ENCODE measurements at places on chromosomes 2 and 18.

DNA sequence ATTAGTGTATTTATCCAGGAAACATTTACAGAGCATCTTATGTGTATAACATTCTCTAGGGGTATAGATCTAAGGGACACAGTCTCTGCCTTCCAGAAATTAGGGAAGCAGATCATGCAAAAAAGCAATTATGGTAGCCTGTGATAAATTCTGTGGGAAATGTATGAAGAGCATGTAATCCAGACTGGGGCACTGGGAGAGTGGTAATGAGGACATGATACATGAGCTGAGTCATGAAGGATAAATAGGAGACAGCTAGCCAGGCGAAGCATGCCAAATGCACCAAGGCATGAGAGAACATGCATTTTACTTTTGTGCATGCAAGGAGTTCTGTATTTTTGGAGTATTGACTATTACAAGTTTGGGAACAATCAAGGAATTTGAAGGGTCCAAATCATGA is 8.9 kb upstream of the RPRM start:
- no peak for DNase-seq

- DNase-seq, result no peak
These were observed 58.3 kb downstream of the RDH14 start for GRCh38 chr2:18502142-18502541.

- no peak for DNase-seq
These were observed 148.0 kb upstream of the SLC14A2 start for GRCh38 chr18:45467293-45467692.

- no peak for DNase-seq
These were observed 69.1 kb upstream of the DNAJC10 start for GRCh38 chr2:182646763-182647498.

DNA sequence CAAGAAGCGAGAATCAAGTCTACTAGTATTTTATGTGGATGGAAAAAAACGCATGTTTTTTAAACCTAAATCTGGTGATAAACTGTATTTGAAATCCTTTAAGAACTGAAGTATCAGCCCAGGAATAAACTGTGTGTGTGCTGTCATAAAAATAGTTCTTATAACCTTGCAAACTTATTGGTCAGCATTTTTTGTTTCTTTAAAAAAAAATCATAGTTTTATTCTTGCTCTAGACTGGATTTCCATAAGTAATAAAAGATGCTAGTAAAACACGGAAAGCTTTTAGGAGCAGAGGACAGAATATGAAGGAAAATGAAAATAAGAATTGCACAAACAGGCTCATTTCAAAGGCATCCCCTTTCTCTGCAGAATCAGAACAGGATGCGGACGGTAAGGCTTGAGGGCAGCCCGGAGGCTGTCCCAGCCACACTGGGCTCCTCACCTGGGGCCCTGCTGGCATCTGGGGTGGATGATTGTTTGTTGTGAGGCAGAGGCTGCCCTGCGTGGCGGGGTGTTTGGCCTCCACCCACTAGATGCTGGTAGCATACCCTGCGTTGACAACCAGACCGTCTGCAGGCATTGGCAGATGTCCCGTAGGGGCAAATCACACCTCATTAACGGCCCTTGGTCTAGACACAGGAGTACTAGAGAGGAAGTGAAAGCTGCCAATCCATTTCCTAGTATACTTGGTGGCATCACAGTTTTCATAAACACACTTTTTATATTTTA is 52.5 kb downstream of the MBP start:
- no peak for DNase-seq

GRCh38 chr18:6738622-6739021 is 9.1 kb downstream of the ARHGAP28 start:
- no peak for DNase-seq

DNA sequence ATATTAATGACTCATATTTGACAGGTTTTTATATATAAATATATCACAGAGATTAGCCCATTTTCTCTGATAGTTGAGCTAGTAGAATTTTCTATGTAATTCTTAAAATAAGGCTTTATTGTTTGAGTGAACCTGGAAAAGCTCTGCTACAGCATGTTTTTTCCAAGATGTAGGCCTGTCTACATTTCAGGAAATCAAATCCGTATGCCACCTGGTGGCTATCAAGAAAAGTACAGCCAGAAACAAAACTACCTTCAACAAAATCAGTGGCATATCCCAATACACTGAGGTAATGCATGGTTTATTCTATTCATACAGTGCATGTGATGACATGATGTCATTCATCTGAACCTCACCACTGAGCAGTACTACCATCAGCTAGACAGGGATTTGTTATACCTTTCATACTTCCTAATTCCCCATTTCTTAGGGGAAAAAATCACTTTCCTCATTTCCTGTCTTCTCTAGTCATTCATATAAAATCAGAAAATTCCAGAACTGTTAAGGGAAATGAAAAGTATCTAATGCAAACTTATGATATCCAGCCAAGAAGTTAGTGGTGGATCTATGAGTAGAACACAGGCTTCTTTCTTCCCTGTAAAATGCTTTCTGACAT is 310.4 kb upstream of the SYT4 start:
- DNase-seq, result no peak

Measured in stimulated activated CD4-positive, alpha-beta T cell treated with anti-CD3 and anti-CD28 coated beads, TNF-alpha, amount 100 ng/mL, for 4 hours (primary cell).